Ecto neural progenitor cell (in vitro differentiated cells): ENCODE measurements at places on chromosomes 5 and 9.
A peak's percentile ranks its signal among the peaks of the same experiment; 100 is the strongest.

DNA sequence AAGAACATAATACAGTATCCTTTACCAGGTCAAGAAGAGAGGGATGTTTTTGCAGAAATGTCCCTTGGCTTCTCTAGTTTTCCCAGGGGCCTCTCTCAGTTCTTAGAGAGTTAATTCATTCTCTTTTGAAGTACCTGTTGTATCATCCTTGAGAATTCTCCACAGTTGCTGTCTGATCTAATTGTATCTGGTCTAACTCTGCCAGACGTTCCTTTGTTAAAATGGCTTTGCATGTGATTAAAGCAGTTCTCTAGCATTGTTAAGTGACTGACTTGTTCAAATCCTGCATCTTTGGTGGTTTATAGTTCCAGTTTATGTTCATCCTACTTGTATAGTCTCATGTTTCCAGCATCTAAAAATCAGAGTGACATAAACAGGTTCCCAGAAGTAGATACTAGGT lies 65.0 kb downstream of the KIAA1958 start:
- no peak for DNase-seq

- no peak for DNase-seq
Measured at GRCh38 chr5:96747720-96748119, 60.0 kb downstream of the ERAP1 start.

- DNase-seq = peak; percentile 51
Measured at GRCh38 chr9:101711330-101711941, 27.0 kb downstream of the GRIN3A start.

DNA sequence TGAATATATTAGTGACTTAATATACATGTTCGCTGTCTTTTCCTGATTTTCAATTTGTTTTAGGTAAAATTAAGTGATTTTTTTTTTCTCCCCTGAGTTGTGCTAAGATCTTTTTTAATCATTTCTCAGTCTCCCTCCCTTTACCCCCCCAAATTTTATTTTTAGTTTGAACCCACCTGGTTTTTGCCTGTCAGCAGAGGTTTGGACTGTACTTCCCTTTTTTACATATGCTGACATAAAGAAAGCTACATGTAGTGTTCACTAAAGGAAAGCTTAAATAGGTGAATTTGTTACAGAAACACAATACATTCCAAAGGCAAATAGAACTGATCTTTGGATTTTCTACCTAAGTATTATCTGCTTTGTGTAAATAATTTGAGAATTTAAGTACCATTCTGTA lies 82.2 kb downstream of the IPO11 start:
- no peak for DNase-seq

DNA sequence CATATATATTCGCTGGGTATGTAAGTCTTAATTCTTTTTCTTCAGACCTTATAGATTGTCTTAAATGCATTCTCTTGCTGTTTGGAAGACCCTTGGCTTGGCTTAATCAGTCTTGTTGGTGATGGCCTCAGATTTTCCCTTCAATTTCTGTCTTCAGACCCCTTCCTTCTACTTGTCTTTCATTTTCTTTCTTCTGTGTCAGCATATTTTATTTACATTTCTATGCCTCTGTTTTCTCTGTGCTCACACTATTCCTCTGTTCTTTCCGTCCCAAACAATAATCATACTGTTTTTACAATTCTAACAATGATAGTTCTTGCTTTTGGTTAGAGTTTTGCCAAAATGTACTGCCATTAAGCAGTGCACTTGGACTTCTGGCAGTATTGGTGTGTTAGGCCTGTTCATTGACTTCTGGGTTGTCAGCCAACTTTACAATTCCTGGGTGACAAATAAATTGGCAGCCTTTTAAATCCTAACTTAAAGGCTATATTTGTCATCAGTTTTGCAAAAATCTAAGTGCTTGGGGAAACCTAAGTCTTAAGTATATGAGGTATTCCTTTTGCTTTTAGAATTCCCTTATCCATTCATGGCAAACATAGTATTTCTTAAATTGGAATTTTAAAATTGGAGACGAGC lies 8.0 kb downstream of the SRFBP1 start:
- no peak for DNase-seq

DNA sequence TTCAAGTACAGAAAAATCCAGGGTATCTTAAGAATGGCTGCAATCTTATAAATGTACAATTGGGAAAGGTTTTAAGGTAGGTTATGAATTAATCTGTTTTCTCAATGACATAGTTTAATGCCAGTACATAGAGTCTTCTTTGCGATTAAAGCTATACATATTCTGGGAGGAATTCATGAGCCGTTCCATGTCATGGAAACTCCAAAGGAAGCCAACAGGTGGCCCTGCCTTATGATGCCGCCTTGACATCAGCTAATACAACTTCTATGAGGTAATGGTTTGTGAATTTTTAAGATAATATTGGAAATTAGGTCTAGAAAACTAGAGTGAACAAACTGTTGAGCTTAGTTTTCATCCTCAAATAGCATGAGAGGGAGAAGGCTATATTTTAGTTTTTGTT lies 713.4 kb downstream of the EFNA5 start:
- DNase-seq = no peak

DNA sequence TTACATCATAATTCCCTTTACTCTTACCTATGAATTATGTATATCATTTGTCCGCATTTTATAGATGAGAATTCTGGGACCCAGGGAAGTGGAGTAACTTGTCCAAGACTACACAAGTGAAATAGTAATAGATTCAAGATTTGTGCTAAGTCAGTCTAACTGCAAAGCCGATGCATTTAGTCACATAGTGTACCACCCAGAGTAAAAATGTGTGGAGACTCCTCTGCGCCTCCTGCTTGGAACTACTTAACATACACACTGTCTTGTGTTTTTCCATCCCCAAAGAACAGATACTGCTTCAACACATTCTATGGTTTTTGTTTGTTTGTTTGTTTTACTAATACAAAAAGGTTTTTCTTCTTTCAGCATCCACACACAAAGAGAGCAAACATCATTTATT lies 729.8 kb downstream of the PRELID2 start:
- no peak for DNase-seq

DNA sequence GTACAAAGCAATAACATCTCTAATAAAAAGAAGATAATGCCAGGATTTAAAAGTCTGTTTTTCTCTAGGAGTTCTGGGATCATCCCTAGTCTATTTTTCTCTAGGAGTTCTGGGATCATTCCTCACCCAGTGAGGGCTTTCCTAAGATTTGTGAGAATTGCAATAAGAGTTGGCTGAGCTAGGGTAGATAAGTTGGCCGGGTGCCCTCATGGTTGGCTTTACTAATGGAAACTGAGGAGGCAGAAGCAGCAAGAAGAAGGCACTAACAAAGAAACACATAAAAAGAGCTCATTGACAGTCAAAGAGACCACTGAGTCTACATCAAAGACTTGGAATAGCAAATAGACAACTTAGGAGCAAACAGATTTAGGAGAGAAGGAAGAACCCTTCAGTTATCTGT lies 4.2 kb downstream of the SLC1A3 start:
- DNase-seq = no peak

DNA sequence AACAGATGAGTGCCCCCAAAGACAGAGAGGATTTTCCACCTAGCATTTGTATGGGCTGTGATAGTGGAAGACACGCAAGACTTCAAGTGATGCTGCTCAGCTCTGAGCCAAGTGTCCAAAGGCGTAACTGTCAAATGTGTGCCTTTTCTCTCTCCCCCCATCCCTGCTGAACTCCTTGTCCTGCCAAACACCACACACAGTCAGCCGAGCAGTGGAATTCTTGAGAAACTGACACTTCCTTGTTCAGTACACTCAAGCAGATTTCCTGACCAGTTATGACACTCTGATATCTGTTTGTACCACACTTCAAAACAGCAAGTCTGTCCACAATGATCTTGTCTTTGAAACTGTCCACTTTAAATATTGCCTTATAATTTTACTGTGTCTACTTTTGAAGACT lies 166.4 kb downstream of the PIK3R1 start:
- no peak for DNase-seq

DNA sequence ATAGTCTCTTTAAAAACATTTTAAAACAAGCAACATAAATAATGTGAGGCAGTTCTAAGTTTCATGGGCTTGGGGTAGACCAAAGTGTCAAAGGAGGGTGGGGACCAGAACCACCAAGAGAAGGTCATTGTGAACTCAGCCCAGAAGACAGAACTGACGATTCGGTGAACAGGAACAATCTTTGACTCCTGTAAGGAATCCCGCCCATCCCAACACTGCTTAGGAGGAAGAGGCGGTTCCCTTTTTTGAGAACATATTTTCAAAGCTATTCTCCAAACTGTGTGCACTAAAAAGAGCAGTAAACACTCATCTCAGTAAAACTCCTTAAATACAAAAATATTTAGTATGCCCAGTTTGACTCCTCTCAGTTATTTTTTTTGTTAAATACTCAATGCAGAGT lies 176.5 kb upstream of the TLE4 start:
- no peak for DNase-seq

DNA sequence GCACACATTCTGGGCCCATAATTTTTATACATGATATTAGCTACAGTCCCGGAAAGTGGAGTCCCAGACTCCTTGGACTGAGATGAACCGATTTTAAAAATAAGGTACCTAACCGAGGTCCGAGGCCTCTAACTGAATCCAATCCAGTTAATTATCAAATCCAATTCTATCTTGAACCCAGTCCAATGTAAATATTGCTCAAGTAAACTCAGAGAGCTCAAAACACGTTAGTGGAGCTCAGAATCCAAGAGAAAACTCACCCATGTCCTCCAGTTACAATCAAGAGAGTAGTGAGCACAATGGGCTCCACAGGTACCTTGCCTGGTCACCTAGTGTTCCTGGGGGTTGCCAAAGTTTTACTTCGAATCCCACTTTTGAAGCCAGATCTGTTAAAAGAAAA lies 37.9 kb upstream of the DIRAS2 start:
- DNase-seq = no peak

GRCh38 chr9:132042324-132042723 lies 37.3 kb downstream of the MED27 start:
- no peak for DNase-seq

DNA sequence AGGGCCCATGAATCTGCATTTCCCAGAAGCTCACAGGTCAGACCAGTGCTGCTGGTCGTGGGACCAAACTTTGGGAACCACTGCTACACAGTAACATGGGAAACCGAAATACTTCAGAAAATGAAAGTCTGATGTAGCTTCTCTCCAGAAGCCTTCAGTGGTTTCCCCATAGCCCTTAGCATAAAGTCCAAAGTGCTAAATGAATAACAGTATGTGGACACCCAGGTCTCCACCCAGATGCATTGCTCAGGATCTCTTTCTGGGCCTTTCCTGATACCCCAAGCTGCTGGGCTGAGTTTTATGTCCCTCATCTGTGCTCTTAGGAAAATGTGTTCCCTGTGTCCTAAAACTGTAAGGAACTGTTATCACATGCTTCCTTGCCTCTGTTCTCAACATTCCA lies 100.4 kb downstream of the NFIB start:
- no peak for DNase-seq

DNA sequence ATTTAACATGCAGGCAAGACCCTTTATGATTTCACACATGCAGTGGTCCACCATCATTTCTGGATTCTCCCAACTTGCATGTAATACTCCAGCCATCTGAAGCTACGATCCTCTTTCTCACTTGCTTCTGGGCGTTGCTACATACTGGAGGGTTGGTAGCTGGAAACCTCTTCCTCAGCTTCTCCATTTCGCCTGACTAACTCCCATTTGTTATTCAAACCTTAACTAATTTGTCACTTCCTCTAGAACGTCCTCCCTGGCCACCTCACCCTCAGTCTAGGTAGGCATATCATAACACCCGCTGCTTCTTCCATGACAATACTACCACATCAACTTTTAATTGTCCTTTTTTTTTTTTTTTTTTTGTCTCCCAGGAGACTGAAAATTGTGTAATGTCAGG lies 72.6 kb upstream of the EQTN start:
- DNase-seq = no peak

GRCh38 chr5:96329289-96329688 lies 103.8 kb downstream of the PCSK1 start:
- DNase-seq = no peak

- no peak for DNase-seq
Measured at GRCh38 chr5:17816944-17817343, 182.7 kb downstream of the TAF11L14 start.

DNA sequence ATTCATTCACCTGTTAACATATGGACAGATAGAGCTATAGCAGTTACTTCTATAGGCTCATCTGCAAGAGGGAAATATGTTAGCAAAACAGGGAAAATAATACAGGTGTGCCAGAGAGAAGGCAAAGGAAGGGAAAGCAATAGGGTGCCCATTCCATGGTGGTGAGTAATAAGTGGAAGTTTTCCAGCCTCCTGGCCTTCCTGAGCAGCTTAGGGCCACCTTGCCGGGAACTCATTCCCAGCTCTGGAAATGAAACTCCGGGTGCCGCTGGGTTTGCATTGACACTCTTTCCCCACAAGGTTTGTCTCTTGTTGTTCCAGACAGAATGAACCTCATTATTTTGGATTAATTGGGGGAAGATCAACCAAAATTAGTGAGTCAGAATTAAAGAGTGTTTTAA lies 58.4 kb downstream of the SLC1A3 start:
- DNase-seq = no peak

DNA sequence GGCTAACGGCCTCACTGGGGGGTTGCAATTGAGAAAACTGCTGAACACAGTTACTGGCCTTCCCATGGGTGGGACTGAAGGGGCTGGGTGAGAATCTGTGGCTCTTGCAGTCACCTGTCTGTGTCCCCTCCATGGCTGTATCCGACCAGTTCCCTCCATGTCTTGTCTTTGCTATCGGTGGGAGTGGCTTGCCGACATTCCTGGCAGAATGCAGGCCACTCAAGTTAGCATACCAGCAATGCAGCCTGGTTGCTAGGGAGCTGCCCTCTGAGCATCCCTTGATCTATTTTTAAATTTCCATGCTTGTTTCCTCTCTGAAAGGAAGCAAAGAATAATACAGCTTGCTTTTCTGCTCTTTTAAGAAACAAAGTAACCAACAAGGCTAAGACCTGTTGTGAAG lies 1509.7 kb upstream of the WWC1 start:
- peak; percentile 72 for DNase-seq

DNA sequence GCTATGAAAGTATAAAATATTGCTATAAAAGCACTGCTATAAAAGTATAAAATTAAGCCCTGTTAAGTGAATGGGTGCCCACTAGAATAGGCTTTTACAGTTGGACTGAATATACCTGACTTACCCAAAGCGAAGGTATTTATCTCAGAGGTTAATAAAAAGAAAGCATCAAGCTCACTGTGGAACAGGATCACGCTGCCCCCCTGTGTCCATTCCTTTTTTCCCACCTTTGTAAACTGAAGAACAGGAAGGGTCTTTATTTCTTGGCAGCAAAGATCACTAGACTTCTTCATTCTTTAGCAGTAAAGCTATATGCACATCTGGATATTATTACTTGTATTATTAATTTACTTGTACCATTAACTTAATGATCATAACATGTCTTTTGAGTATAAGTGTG lies 22.1 kb upstream of the PLPP6 start:
- no peak for DNase-seq

- no peak for DNase-seq
Measured at GRCh38 chr5:55570026-55570425, 35.3 kb upstream of the PLPP1 start.

- no peak for DNase-seq
Measured at GRCh38 chr5:66861402-66861801, 265.2 kb downstream of the MAST4 start.

- no peak for DNase-seq
Measured at GRCh38 chr9:84538879-84539278, 130.7 kb upstream of the NTRK2 start.
